ENCODE measurements at places on chromosomes 1 and 21.

DNA sequence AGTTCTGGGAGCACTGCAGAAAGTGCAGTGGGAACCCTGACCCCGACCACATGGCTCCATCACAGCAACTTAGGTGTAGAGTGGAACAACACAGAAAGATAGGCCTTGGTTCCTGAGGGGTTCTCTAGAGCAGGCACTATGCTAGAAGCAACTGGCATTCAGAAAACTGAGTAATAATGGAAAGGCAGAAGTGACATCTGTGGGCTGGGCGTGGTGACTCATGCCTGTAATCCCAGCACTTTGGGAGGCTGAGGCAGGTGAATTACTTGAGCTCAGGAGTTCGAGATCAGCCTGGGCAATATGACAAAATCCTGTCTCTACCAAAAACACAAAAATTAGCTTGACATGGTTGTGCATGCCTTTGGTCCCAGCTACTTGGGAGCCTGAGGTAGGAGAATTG lies 5.3 kb downstream of the MRPS15 start:
- no peak for DNase-seq

GRCh38 chr1:173330149-173330951 lies 123.2 kb upstream of the TNFSF4 start:
- DNase-seq, result peak; percentile 66

DNA sequence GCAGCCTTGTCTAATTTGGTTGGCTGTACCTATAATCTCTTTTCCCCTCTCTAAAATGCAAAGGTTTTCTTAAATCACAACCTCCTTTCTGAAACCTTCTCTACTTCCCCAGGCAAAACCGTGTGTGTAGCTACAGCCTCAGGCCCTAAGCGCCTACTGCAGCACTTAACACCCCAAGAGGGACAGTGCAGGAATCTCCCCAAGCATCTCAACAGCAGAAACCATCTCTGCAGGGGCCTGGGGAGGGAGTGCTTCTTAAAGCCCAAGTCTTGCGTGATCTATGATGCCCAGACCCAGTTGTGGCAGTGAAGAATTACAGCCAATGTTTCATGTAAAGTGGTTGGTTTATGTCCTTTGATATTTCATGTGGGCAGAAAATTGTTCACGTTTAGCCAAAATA lies 159.3 kb downstream of the DSCAM start:
- DNase-seq, result no peak

GRCh38 chr1:209815931-209816341 lies 10.0 kb upstream of the IRF6 start:
- peak; percentile 99 for DNase-seq
